ENCODE measurements at places on chromosomes 13 and 19.

DNA sequence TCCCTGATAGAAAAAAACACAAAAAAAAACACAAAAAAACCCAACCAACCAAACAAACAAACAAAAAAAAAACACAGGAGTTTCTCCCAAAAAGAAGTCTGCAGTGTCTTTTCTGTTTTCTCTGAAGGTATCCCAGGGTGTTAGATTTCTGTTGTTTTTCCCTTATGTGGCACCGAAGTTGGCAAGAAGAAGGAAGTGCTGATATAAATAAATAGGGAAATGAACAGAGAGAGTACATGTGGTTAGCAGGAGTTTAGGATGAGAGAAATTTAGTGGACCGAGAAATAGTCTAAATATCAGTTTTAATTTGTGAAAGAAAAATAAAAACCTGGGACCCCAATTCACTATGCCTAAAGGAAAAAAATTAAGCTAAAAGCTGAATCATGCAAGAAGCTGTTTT is 287.0 kb upstream of the SGCG start:
- DNase-seq = no peak

GRCh38 chr19:13190781-13191540 is 40.8 kb downstream of the IER2 start:
- no peak for DNase-seq

DNA sequence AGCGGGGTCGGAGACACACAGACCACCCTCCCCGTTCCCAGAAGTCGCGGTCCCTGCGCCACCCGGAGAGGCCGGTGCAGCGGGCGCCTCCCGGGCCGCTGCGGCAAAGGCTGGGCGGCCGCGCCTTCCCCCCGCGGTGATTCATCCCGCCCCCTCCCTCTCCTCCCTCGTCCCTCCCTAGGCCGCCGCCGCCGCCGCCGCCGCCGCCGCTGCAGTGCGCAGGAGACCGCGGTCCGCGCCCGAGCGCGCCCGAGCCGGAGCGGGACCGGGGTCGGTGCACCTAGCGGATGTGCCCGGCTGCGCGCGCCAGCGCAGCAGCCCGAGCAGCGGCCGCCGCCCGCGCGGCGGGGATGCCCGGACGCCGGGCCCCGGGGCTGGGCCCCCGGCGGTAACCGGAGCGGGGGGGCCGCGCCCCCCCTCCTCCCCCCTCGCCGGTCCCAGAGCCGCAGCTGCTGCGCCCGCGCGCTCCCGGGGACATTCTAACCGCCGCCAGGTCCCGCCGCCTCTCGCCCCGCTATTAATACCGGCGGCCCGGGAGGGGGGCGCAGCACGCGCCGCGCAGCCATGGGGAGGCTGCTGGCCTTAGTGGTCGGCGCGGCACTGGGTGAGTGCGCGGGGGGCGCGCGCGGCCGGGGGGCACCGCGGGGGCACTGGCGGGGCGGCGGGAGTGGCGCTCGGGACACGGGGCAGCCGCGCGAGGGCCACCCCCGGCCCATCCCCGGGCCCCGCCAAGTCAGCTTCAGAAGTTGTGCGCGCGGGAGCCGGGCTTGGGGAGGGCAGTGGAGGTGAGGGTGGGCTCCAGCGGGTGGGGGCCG is at the start of gene SCN1B:
Gene SCN1B (plus strand): TSS at position 214 of the 815 bp plus-strand sequence. CDS start 351 bp downstream, at position 565.
- DNase-seq = peak; percentile 69

DNA sequence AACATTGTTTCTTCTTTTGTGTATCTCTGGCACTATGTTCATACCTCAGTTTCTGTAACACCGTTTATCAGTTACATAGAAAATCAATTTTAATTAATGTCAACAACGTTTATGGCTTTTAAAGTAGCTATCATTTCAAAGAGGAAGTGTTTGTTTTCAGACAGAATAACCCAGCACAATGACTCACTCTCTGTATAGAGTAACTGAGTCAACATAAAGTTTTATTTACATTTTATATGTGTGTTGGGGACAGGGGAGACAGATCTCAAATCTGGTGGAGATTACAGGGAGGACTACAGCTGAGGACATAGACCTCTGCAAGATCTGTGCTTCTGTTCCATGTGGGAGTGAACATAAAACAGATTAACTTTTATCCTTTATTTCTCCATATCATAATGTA is 2590.1 kb downstream of the PCDH9 start:
- DNase-seq = no peak

- DNase-seq = no peak
Measured at GRCh38 chr13:46343279-46343994, 43.6 kb downstream of the RUBCNL start.

GRCh38 chr13:44207476-44207875 is 166.1 kb upstream of the SERP2 start:
- no peak for DNase-seq

GRCh38 chr19:1992759-1993260 is 22.7 kb downstream of the BTBD2 start:
- no peak for DNase-seq
